ENCODE measurements at places on chromosomes 2 and 18.
A peak's percentile ranks its signal among the peaks of the same experiment; 100 is the strongest.

DNA sequence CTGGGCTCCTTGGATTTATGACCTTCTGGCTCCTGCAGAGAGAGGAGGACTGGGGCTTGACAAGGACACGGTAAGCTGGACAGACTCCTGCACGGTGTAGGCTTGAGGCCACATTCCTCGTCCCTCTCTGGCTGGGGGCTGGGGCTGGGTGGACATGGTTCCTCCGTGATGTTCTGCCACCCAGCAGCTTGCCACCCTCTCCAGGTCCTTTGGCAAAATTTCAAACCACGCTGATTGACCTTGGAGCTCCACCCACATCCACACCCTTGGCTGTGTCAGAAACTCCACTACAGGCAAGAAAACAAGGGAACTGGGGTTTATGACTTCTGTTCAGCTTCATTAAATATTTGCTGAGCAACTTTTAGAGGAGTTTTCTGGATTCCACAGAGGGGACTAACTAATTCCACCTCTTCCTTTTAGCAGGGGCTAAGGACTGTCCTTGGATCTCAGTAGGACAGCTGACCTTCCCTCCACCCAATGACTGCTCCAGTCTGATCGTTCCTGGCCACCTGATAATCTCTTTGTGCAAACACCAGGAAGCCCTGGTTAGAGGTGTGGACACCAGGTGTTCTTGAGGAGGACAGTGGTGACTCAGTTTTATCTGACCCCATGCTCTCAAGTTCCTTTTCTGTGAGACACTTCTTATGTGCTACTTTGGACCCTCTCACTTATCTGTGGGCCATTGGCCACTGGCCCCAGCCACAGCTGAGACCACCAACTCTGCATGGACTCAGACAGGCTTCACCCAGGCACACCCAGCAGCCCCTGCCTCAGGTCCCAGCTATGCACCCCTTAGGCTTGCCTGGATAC lies 29.3 kb downstream of the GPR55 start:
- no peak for DNase-seq

GRCh38 chr18:5726011-5726410 lies 169.3 kb downstream of the TMEM200C start:
- DNase-seq = no peak

- no peak for DNase-seq
Observed at GRCh38 chr2:29777161-29777560, 144.2 kb downstream of the ALK start.

DNA sequence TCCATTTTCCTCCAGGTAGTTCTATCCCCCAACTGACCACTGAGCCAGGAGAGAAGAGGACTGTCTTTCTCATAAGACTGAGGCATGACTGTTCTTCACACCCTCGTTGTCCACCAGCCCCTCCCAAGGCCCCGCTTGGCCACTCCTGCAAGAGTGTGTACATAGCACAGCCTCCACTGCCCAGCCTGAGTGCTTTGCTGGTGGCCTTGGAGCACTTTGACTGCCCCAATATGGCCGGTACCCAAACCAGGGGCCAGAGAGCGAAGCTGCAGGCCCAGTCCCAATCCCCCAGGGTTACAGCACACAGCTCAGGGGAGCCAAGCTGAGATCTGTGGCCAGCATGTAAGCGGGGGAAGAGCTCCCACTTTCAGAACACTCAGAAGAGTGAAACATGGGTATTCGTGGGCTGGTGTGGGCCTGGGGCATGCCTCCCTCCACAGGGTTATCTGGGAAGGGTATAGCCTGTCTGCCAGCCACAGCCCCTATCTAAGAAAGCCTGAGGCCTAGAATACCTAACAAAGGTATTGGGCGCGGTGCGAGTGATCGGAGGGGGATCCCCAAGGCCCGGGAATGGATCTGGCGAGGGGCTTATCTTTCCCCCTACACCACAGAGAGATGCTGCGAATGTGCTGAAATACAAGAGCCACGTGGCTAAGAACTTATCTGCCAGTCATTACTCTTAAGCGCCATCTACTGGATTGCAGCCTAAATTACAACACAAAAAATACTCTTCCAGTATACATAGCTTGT lies 163.8 kb downstream of the WDPCP start:
- DNase-seq = peak; percentile 7

- DNase-seq = no peak
Observed at GRCh38 chr18:44807766-44808165, 127.1 kb downstream of the SETBP1 start.

GRCh38 chr2:94986392-94986963 lies 39.0 kb upstream of the MAL start:
- DNase-seq = peak; percentile 67

DNA sequence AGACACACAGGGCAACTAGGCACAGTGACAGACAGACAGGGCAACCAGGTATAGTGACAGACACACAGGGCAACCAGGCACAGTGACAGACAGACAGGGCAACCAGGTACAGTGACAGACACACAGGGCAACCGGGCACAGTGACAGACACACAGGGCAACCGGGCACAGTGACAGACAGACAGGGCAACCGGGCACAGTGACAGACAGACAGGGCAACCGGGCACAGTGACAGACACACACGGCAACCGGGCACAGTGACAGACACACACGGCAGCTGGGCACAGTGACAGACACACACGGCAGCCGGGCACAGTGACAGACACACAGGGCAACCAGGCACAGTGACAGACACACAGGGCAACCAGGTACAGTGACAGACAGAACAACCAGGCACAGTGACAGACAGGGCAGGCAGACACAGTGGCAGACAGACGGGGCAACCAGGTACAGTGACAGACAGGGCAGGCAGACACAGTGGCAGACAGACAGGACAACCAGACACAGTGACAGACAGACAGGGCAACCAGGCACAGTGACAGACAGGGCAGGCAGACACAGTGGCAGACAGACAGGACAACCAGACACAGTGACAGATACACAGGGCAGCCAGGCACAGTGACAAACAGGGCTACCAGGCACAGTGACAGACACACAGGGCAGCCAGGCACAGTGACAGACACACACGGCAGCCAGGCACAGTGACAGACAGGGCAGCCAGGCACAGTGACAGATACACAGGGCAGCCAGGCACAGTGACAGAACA lies 64.7 kb upstream of the RAB6C start:
- no peak for DNase-seq

- DNase-seq = no peak
Observed at GRCh38 chr2:133655610-133656009, 87.3 kb upstream of the NCKAP5 start.

- no peak for DNase-seq
Observed at GRCh38 chr18:77017355-77017754, 115.2 kb downstream of the MBP start.

DNA sequence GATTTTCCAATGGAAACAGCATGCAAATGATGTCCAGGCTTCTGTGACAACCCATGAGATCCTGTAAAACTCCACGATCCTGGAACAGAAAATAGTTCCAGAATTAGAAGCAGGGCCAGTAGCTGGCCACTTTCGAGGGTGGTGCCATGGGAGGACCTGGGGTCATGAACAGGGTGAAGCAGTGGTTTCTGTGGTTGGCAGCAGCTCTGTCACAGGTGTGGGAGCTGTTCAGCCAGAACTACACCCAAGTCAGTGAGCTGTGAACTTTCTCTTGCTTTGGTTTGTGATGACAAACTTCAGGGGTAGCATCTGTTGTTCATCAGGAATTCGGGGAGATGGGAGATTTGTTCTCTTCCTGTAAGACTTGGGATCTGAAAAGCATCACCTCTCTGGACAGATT lies 314.4 kb upstream of the NT5C1B start:
- no peak for DNase-seq

DNA sequence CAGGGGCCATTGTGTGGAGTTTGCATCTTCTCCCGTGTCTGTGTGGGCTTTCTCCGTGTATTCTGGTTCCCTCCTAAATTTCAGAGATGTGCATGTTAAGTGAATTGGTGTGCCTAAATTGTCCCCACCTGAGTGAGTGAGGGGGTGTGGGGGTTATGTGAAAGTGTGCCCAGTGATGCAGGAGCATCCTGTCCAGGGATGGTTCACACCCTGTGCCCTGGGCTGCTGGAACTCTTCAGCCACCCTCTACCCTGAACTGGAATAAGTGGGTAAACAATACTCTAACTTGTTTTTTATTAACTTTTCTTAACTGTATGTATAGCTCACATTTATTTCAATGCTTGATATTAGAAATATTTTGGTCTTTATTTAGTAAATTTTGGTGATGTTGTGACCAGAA lies 56.0 kb downstream of the UBE2E3 start:
- no peak for DNase-seq

GRCh38 chr2:217899231-217900009 lies 103.4 kb downstream of the TNS1 start:
- peak; percentile 71 for DNase-seq

DNA sequence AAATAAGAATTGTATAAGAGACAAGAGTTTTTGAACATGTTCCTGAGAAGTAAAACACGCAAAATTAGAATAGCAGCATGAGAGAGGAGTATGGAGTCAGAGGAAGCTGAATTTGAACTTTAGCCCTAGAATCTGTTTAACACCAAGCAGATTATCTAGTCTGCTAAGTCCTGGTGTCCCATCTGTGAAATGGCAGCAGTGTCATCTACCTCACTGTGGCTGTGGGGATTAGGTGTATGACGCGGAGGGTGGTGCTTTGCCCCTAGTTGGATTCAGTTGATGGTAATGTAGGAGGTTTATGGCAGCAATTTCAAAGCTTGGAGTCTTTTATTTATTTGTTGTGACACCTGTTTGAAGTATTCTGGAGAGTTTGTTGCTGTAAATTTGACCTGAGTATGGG lies 79.2 kb downstream of the ZNF532 start:
- DNase-seq = no peak

- DNase-seq = peak; percentile 63
Observed at GRCh38 chr2:17879137-17879912, 858 bp downstream of the KCNS3 start.

DNA sequence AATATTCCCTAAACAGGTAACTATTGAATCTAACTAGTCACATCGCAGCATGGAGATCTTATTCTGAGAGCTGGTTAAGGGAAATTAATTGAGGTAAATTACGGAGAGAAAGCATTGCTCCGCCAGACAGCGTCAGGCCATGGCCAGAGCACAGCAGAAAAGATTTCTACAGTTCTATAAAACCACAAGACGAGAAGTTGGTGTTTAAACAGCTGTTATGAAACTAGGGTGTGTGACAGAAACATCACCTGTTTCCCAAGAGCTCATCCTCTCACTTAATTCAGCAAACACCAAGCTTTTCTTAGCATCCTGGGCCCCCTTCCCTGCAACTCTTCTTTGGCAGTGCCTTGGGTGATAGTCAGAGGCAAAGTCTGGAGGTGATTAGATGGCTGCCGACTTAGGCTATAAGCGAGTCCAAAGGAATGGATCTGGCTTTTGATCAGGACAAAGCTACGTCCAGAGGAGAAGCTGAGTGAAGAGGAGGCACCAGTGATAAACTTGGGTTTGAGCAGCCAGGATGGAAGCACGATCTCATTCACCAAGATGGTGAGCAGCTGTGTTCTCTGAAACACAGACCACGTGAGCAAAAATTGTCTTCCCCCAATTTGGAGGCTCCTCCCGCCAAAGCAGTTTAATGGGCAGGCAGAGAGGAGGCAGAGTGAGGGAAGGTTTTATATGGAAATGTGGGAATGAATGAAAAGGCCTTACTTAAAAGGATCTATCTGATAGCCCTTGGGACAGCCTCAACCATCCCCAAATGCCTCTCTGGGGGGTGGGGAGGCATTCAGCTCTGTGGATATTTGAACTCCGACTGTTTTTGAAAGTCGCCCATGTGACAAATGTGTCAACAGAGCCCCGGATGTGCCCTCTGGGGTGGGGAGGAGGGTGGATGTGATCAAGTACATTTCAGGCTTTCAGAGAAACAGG lies 57.8 kb downstream of the PKDCC start:
- DNase-seq = no peak

DNA sequence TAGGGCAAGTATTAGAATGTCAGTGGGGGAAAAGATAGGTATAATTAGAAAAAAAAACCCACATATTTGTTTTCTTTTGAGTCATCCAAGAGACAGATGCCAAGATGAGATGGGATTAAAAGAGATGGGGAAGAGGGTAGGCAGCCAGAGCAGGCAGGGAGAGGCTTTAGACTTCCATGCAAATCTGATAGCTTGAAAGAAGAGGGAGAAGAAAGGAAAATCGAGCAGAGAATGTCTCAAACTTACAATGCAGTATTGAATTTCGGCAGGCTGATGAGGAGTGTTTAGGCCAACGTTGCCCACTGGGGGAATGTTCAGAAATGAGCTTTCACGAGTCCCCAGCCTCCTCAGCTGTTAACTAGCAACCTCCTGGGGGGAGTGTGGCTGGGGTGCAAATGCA lies 91.3 kb downstream of the SPATS2L start:
- DNase-seq = no peak

DNA sequence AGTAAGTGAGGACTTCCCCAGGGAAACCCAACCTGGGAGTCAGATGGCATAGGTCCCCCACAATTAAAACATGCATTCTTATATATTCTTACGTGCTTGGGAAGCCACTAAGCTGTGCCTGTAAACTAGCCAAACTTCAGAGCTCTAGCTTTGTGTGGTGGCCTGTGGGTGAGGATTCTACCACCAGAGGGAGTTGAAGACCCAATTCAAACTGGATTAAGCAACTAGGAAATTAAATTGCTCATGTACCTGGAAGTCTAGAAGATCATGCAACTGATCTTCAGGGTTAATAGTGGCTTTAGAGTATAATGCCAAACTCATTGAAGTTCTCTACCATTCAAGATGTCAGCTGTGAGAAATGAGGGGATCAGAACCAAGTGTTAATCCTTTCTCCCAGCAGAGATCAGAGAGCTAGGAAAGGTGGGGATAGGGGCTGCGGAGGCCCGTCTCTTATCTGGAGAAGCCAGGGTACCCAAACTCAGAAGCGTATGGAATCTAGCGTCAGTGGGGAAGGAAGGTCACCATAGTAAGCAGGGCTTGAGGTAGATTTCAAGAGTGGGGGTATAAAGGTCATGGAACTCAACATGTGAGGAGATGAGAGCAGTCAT lies 53.2 kb upstream of the CCDC85A start:
- peak; percentile 49 for DNase-seq

GRCh38 chr2:110134025-110134424 lies 18.4 kb upstream of the MALL start:
- DNase-seq = no peak

DNA sequence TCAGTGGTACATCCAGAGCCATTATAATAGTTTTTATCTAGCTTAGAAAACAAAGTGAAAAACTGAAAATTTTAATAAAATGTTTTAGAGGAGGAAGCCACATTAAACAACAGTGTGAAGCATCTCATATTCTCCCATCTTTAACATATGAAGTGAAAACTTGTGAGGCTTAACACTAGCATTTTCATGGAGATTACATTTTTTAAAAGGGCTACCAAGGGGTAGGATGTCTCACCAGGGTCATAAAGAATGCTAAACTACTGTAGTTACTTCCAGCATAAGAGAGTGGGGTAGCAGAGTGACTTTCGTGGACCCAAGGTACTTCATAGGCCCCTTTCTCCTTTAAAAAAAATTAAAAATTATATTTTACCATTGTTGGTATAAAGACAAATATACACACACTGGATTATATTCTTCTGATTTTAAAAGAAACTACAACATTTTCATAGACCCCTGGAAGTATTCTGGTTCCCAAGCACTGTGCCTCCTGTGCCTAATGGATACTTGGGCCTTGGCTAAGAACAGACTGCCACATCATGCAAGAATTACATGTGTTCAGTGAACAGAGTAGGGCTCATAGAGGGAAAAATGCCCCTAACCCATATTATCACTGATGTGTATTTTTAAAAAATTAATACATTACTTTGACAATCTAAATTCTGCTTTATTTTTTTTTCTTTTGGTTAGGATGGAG lies 148.4 kb downstream of the SLC39A10 start:
- DNase-seq = no peak

GRCh38 chr2:216936954-216937357 lies 77.1 kb upstream of the TNP1 start:
- no peak for DNase-seq
